ENCODE measurements at places on chromosomes 3 and 15.
A peak's percentile ranks its signal among the peaks of the same experiment; 100 is the strongest.

- DNase-seq, result no peak
Observed at GRCh38 chr3:124459678-124460077, 270.6 kb upstream of the UMPS start.

DNA sequence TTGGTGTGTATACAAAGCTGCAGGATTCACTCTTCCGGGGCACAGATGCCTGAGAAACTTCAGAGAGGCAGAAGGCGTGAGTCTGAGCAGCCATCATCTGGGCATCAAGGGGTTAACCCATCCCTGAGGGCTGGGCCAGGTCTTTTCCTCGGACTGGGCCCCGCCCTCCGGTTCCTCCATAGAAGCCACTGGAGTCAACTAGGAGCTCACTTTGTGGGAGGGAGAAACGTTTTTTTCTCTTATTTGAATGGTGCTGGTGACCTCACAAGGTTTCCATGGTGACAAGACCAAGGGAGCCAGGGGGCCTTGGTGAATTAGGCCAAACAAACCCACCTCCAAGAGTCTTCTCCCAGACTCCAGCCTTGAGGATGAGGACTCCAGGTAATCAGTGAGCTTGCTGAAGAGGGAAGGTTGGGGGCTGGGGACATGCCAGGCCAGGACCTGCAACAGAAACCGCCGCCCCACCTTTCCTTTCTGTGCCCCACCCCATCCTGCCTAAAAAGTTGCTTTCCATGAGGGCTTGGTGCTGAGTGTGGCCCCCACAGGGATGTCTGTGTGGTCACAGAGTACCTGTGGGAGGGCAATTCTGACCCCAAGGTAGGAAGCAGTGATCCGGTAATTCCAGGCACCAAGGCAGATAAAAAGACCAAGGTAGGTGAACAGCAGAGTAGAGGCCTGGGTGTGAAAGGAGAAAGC, 14.8 kb upstream of the INSYN1 start:
- DNase-seq, result no peak

GRCh38 chr3:4432259-4432658, 34.8 kb downstream of the SUMF1 start:
- no peak for DNase-seq

DNA sequence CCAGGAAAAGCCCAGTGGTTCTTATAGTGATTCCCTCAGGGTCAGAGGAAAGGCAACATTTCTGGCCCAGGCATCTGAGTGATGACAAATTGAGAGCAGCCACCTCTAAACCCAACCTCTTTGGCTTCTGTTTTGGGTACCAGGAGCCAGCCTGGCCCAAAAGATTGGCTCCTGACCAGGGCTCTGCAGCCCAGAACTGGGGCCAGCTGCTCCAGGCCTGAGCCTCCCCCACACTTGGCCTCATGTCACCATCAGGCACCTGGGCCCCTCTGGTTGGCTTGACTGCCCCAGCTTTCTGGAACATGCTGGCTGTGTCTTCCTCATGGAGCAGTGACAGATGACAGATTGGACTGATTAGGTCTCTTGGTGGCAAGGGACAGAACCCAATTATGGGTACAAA, 26.0 kb upstream of the HCN4 start:
- no peak for DNase-seq

DNA sequence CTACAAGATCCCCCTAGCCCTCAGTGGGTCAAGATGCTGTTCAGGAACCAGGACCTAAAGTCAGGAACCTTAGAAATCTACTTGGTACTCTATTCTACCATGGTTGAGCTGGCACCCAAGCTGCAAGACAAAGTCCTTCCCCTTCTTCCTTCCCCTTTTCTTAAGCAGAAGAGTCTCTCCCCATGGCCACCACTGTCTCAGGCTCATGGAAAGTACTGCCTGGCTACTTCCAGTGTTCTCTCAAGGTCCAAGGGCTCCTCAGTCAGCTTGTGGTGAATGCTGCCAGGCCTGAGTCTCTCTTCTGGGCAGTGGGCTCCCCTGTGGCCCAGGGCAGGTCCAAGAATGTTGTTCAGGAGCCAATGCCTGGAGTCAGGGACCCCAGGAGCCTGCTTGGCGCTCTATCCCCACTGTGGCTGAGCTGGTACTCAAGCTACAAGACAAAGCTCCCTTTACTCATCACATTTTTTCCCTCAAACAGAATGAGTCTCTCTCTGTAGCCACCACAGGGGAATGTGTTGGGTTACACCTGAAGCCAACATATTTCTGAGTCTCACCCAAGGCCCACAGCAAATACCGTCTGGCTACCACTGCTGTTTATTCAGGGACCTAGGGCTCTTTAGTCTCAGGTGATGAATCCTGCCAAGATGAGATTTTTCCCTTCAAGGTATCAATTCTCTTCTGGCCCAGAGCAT, 18.1 kb upstream of the SLC27A2 start:
- DNase-seq, result no peak

- no peak for DNase-seq
Observed at GRCh38 chr15:73284090-73284716, 84.6 kb downstream of the HCN4 start.

GRCh38 chr3:127573912-127574311, 16.6 kb downstream of the TPRA1 start:
- DNase-seq, result no peak

DNA sequence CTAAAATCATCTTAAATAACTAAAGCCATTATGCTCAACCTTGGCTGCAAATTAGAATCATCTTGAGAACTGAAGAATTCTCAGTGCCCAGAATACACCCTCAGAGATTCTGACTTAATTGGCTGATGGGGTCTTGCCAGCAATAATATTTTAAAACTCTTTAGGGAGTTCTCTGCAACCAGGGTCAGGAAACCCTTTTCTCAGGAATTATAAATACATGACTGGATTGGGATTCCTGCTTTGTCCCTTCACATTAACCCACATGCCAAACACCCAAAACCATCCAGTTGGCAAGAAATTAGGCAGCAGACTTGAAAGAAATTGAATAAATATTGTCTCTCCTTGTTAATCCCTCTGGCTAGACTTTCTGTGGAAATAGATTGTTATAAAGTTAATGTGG, 482.3 kb upstream of the NECTIN3 start:
- DNase-seq, result no peak

- no peak for DNase-seq
Observed at GRCh38 chr15:38535491-38536200, 29.0 kb downstream of the RASGRP1 start.

- DNase-seq, result no peak
Observed at GRCh38 chr3:33071181-33071580, 25.8 kb downstream of the GLB1 start.

GRCh38 chr3:62630664-62631063, 244.6 kb downstream of the CADPS start:
- DNase-seq, result no peak

DNA sequence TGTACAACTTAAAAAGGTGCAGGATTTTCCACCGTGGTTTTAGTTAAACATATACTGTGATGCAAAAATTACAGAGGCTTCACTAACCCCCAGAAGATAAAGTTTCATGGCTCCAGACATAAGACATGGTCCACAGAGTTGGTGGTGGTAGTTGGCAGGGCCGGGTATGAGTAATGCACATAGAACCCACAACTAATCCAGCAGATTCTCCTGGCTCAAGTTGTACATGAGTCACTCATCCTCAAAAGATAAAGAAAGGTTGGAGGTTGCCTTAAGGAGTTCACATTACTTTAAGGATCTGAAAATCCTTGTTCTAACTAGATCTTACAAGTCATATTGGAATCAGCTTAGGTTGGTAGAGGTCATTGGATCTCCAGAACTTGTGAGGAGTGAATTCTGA, 98.3 kb upstream of the ZBTB20 start:
- no peak for DNase-seq

DNA sequence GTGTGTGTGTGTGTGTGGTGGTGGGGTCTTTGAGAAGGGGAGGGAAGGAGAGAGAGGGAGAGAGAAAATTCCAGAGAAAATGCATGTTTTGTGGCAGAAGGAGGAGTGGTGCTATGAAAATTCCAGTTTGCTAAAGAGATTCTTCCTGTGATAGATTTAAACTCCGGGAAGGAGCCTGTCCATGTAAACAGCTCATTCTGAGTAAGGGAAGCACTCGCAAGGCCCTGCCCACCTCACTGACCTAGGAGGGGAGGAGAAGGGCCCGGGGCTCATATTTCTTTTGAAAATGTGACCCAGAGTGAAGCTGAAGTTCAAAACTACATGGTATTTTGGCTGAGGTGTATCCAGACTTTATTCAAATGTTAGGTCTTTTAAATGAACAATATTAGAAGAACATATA, 41.3 kb downstream of the ADAMTSL3 start:
- no peak for DNase-seq

DNA sequence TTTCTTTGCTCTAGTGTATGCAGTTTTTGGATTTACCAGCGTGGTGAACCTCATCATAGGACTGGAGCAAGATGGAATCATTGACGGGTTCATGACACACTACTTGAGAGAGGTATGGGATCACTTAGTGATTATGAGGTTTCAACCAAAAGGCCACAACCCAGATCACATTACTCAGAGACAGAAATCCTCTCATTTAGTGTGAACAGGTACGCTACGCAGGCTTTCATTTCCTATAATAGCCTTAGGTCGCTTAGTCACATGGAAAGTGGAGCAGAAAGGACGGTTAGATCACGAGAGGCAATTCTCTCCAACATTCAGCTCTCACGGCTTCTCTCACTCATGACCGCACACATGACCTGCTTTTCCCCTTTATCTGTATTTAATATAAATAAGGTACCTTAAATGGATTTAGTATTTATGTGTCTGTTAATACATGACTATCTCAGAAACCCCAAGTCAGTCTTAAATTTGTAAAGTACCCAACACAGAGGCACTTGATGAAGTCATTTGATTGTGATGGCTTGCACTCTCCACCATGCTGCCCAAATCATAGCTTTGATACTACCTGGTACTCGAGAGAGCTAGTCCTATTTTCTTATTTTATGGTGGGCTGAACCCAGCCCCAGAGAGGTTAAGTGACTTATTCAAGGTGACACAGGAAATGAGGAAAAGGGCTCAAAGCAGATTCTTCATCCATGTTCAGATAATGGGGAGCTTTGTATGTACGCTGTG, 8.6 kb downstream of the TM6SF1 start:
- DNase-seq, result no peak

- peak; percentile 98 for DNase-seq
Observed at GRCh38 chr3:29171043-29171990, 109.6 kb upstream of the RBMS3 start.

- DNase-seq, result no peak
Observed at GRCh38 chr15:81170511-81170910, 26.2 kb upstream of the IL16 start.

- DNase-seq, result no peak
Observed at GRCh38 chr3:69088063-69088462, 3.3 kb downstream of the ARL6IP5 start.

DNA sequence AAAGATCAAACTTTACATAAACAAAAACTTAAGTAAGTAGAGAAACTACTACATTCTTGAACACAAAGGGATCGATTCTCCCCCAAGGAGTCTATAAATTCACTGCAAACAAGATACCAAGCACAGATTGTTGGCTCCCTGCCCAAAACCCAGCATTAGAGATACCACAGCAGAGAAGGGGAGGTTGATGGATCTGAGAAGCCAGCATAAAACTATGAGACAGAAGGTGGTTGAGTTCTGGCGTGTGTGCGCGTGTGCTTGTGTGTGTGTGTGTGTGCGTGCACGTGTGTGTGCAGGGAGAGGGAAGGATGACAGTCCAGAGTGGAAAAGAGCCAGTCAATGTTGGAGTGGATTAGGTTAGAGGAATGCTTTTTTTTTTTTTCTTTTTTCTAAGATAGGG, 143.2 kb upstream of the PRR20G start:
- no peak for DNase-seq

GRCh38 chr3:29694783-29695182, 413.9 kb downstream of the RBMS3 start:
- no peak for DNase-seq

DNA sequence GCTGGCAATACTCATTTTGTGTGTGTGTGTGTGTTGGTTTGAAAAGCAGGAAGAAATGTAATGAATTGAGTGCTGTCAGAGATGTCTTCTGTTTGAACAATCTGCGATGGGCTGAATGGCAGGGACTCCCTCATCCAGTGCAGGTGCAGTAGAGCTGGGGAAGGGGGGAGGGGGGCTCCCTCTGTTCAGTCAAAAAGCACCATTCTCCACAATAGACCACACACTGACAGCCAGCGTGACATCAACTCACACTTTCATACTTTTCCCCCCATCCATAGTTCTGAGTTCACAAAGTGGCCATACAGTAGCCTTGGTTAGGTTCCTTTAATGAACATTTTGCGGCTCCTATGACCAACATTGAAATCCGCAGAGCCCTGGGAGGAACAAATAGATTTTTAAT, 10.4 kb downstream of the SOX2 start:
- no peak for DNase-seq

- DNase-seq, result no peak
Observed at GRCh38 chr3:50173685-50174516, 17.5 kb upstream of the GNAT1 start.

DNA sequence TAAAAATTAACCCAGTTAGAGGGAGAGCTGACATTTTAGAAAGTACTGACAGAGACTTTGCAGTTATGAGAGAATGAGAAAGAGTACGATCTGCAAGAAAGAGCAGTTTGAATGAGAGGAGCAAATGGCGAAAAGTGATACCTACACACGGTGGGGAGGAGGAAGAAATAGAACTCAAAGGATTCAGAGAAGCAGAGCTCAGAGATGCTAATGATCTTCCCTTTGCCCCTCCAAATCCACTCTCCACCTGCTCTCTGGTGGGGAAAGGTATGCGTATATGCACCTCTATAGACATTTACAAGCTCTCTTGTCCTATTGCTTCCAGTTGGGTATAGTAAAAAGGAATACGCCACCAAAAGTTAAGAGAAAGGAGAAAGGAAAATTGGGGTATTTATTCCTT, 123.3 kb upstream of the TTC14 start:
- no peak for DNase-seq

- no peak for DNase-seq
Observed at GRCh38 chr15:51053571-51053970, 41.1 kb downstream of the TNFAIP8L3 start.

- no peak for DNase-seq
Observed at GRCh38 chr15:95113041-95113440, 881.7 kb downstream of the MCTP2 start.

DNA sequence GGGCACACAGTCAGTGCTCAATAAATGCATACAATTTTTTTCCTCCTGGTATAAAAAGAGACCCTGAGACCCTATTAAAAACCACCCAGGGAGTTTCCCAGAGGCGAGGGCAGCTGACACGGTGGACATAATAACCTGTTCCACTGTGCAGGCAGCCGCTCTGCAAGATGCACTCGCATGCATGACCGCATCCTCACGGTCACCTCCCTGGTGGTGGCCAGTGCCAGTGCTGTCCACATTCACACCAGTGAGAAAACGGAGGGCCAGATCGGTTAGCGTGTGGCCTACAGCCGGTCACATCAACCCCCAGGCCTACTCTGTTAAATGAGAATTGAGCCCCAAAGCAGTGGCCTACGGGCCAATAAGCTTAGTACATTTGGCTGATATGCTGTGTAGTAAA, 24.8 kb downstream of the SH3BP5 start:
- DNase-seq, result no peak

DNA sequence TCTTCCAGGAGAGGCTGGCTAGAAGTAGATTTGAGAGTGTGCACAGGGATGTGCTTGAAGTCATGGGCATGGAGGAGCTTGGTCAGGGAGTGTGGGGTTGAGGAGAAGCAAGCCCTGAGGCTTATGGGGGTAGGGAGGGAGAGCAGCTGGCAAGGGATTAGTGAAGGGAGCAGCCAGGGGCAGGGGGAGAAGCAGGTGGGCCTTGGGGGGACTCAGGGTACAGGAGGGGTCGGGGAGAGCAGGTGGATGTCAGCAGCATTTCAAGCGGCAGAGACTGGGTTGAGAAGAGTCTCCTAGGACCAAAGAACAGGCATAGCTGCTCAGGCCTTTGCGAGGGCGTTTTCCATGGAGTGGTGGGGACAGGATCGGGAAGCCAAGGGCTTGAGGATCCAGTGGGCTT, 3.4 kb upstream of the LMAN1L start:
- no peak for DNase-seq
